ENCODE measurements at places on chromosomes 12 and 14. TPM values are rescaled to one million over a fixed set of nuclear protein-coding genes. Genes with fewer than 3 reads are reported as not detected.

- no peak for DNase-seq
These were observed 283.0 kb upstream of the PRKD1 start for GRCh38 chr14:30210630-30211029.

DNA sequence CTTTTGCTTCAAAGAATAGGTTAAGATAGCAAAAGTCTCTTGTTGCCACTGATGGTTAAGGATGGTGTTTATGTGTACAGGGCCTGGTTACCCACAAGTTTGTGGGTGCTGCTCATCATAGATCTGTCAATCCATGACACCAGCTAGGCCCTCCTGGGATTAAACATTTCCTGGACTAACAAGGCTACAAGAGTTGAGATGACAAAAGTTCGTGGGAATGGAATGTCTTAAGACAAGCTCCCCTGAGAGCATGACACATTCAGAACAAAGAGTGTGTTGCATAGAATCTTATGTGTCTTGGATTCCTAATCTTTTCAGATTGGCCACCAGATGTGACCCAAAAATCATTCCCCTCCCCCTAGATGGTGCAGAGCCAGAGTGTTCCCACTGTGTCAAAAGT lies 592.5 kb upstream of the USP15 start:
- DNase-seq, result no peak

DNA sequence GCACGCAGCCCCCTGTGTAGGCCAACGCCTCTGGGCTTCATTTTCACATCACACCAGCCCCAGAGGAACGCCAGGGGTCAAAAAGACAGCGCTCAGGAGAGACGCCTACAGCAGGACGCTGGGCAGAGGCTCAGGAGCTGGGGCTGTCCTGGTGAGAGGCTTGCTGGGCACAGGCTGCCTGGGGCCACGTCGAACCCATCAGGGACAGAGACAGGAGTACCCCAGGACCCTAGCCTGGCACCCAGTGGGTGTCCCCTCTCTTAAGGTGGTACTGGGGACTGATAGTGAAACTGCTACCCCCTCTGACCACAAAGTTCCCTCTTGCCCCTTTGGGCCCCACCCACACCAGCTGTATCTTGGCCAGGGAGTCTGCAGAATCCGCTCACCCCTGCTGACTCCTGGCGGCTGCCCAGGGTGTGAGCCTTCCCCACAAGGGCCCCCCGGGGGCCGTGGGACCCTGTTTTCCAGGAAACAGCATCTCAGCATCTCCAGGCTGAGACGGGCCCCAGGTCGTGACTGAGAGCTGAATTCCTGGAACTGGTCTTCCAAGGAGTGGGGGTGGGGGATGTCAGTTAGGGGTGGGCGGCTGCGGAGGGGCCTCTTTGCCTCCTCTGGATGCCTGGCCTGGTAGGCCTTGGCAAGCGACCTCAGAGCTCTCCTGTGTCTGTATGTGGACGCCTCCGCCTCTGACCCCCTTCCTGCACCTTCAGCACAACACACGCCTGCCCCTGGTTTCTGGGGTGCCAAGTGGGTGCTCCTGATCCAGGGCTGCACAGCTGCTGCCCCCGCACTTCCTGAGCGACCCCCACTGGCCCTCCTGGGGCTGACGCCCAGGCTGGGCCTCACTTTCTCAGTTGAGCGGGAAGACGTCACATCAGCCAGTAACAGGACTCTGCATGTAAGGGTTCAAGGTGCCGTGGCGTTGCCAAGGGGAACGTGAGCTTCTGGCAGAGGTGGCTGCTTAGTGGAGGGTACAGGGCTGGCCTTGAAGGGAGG lies 321.9 kb upstream of the RTL1 start:
- no peak for DNase-seq

DNA sequence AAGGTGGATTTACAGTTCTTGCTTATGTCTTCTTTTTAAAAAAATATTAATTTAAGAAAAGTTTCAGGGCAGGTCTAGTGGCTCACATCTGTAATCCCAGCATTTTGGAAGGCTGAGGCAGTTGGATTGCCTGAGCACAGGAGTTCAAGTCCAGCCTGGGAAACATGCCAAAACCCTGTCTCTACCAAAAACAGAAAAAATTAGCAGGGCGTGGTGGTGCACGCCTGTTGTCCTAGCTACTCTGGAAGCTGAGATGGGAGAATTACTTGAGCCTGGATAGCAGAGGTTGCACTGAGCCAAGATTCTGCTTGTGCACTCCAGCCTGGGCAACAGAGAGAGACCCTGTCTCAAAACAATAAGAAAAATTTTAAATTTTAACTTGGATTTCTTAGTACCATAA lies 5.4 kb upstream of the TAS2R46 start:
- no peak for DNase-seq

- DNase-seq, result no peak
These were observed 57.4 kb downstream of the TMTC1 start for GRCh38 chr12:29726321-29726692.

GRCh38 chr12:57765003-57765697 lies 1.7 kb downstream of the CYP27B1 start:
- peak; percentile 79 for DNase-seq

- DNase-seq, result no peak
These were observed 291.7 kb downstream of the RAD51B start for GRCh38 chr14:68111097-68111852.

DNA sequence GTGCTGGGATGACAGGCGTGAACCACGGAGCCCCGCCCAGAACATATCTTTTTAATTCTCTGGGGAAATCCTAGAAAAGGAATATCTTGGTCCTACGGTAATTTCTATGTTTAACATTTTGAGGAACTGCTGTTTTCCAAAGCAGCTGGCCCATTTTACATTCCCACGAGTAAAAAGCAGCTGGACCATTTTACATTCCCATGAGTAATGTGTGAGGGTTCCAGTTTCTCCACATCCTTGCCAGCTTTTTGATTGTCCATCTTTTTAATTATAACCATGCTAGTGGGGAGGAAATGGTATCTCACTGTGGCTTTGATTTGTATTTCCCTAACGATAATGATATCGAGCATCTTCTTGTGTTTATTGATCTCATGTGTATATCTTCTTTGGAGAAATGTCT lies 4.4 kb upstream of the P2RX4 start:
- DNase-seq, result no peak

GRCh38 chr12:28050606-28051005 lies 78.1 kb upstream of the PTHLH start:
- no peak for DNase-seq

GRCh38 chr12:11628353-11628752 lies 21.1 kb upstream of the ETV6 start:
- DNase-seq, result no peak

GRCh38 chr14:98834119-98834518 lies 437.9 kb downstream of the BCL11B start:
- no peak for DNase-seq

DNA sequence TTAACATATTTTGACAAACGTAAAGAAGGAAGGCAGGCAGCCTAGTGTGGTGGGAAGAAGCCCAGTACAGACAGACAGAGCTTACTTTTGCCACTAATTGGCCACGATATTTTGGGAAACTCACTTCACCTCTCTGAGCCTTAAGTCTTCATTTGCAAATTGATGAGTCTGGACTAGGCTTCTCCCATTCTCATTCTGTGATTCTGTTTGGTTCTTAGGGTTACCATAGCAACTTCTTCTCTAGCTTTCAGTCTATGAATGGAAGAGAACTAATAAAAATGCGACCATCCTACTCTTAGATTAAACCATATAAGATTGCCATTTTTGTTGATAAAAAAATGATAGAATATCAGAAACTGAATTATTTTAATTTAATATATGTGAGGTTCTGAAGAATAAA lies 210.5 kb downstream of the SNAPC1 start:
- no peak for DNase-seq

DNA sequence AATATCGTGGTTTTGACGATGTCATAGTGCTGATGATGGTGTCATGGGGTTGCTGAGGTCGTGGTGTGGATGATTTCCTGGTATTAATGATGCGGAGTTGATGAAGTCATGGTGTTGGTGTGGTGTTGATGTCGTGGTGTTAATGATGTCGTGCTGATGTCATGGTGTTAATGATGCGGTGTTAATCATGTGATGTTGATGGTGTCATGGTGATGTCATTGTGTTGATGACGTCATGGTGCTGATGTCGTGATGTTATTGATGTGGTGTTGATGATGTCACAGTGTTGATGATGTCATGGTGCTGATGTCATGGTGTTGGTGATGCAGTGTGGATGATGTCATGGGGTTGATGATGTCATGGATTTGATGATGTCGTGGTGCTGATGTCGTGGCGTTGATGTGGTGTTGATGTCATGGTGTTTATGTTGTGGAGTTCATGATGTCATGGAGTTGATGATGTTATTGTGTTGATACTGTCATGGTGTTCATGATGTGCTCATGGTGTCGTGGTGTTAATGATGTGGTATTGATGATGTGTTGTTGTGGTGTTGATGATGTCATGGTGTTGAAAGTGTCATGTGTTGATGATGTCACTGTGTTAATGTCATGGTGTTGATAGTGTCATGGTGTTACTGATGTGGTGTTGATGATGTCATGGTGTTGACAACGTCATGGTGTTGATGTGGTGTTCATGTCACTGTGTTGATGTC lies 48.5 kb upstream of the RIMBP2 start:
- peak; percentile 62 for DNase-seq

DNA sequence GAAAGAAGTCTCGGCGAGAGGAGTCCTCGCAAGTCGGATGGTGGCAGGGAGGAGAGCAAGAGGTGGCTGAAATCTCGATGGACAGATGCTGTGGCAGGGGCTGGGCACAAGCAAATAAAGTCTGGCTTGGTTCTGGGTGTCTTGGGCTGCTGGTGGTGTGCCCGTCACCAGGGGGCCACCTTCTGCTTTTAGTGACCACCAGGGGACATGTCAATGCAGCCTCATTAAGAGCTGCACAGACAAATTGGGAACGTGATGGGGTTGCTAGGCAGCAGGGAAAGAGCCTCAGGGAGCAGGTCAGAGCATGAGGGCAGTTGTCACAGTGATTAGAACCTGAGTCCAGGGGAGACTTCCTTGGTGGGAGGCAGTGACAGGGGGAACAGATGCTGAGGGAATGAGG lies 44.0 kb downstream of the LRRC74A start:
- DNase-seq, result no peak

GRCh38 chr12:3241621-3242020 lies 164.4 kb downstream of the TSPAN9 start:
- DNase-seq, result no peak

DNA sequence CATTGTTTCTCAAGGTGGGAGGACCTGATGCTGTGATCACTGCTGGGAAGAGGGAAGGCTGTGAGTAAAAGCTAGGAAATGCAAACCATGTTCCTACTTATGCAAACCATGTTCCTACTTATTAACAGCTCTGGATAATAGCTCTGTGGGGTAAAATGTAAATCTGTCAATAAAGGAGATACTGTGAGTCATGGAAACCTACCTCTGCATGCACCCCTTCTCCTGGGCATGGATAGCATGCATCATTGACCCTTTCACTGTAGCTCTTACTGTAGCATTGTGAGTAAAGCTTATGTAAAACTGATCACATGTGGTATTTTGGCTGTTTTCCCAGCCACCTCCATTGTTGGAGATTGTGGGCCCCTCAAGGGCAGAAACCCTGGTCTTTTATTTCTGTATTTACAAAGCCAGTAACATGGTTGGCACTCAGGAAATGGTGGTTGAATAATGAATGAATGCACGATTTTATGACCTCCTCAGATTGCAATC lies 253.7 kb downstream of the GRIN2B start:
- DNase-seq, result no peak

GRCh38 chr14:31047503-31047902 lies 21.3 kb upstream of the STRN3 start:
- no peak for DNase-seq

GRCh38 chr12:117231750-117232149 lies 41.5 kb upstream of the FBXO21 start:
- no peak for DNase-seq

DNA sequence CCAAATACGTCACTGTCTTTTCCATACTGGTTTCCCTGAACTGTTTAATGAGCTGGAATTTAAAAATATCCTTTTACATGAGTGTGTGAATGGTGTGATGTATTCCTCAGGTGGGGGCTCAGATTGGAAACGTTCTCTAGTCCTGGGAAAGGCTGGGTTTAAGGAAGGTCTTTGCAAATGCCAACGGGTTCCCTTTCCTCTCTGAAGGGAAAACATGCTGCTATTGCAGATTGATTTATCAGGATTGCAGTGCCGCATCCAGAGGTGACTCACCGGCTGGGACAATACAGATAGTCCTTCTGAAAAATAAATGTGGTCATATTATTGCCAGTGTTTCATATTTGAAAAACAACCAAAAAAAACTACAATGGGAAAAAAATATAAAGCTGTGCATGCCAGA lies 193.1 kb upstream of the FLRT2 start:
- DNase-seq, result no peak

DNA sequence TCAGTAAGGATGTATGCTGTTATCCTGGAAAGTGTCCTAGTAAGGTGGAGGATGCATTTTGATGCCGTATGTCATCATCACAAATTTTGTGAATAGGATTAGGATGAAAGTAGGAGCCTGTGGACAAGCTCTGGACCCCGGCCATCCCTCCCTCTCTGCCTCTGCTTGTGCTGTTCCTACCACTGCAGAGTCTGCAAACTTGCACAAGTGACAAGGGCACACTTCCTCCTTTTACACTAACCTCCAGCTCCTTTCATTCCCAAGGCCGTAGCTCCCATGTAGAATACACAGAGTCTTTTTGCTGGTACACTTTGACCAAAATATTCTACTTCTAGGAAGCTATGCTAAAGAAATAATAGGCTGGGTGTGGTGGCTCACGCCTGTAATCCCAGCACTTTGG lies 13.3 kb upstream of the TMCC3 start:
- no peak for DNase-seq

DNA sequence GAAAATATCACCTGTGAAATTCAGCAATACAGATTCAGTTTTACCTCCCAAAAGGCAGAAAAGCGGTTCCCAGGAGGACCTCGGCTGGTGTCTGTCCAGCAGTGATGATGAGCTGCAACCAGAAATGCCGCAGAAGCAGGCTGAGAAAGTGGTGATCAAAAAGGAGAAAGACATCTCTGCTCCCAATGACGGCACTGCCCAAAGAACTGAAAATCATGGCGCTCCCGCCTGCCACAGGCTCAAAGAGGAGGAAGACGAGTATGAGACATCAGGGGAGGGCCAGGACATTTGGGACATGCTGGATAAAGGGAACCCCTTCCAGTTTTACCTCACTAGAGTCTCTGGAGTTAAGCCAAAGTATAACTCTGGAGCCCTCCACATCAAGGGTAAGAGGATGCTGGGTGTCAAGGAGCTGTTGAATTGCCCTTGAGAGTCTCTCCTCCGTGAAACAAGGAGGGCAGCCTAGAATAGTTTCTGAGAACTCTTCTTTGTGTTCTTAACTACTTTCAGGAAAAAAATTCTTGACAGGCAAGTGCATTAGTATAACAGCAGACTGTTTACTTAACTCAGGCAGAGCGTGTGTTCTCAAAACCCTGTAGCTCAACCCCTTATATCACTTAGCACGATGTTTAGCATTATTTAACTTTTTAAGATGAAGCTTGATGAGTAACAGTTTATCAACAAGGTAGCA lies 7.7 kb downstream of the TDP1 start:
- DNase-seq, result no peak

Gene CACNA2D4
- total RNA-seq, result 6.0 TPM

Gene CMKLR1
- total RNA-seq, result not detected

Gene PTPN21
- total RNA-seq, result 0.95 TPM

Gene KRT71
- not detected for total RNA-seq

Gene MMP19
- total RNA-seq, result 0.41 TPM

Gene C12orf60
- total RNA-seq, result 2.4 TPM

Gene KCNMB4
- total RNA-seq, result 2.2 TPM

Gene DDHD1
- total RNA-seq, result 73.5 TPM
